Transverse colon (tissue), 4 donors: ENCODE measurements at places on chromosomes 3 and 15. TPM values are rescaled to one million over a fixed set of nuclear protein-coding genes. Genes with fewer than 3 reads are reported as not detected.

- no peaks in the 10 kb centered on the region for H3K4me1 ChIP-seq
- H3K27ac ChIP-seq = peak overlapping the region; percentile 2
- H3K27me3 ChIP-seq = no peaks in the 10 kb centered on the region
- H3K4me3 ChIP-seq = no peak overlapping the region
- no peaks in the 10 kb centered on the region for H3K36me3 ChIP-seq
Observed at GRCh38 chr3:177491296-177492032, 294.2 kb upstream of the TBL1XR1 start.

DNA sequence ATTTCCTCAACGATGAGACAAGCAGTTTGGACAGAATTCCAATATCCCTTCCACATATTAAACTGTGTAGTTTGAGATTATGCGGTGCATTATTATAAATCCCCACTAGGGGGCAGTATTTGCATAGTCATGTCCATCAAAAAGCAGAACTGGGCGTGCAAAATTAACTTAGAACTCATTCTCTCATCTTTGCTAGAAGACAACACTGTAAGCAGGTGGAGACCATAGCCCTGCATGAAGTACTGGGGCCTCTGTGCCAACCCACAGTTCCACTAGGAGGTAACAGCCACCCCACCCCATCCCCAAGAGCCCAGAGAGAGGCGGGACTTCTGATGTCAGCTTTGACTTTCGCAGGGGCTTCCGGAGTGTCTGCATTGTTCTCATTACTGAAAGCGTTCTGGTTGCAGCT lies 106.6 kb upstream of the TMC3 start:
- H3K27ac ChIP-seq = no peak overlapping the region
- no peaks in the 10 kb centered on the region for H3K36me3 ChIP-seq
- H3K4me3 ChIP-seq = no peak overlapping the region
- H3K27me3 ChIP-seq = no peaks in the 10 kb centered on the region

GRCh38 chr3:64501298-64501906 lies 186.4 kb downstream of the ADAMTS9 start:
- no peaks in the 10 kb centered on the region for H3K27me3 ChIP-seq
- H3K4me3 ChIP-seq = no peak overlapping the region
- no peaks in the 10 kb centered on the region for H3K36me3 ChIP-seq
- no peak overlapping the region for H3K27ac ChIP-seq

DNA sequence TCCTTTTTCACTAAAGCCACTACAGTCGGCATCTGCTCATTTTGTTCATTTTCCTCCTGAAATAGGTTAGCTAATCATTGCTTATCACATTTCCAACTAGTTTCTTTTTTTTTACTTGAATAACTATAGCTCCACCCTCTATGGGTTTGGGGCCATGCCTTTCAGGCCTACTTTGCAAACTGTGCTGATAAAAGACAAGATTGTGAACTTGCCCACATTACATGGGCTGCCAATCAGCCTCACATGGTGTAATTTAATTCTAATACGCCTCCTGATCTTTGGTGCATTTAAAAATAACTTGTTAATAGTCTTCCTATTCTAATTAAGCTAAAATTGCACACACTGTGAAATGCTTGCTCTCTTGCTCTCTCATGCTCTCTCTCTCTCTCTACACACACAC lies 90.5 kb downstream of the TGFBR2 start:
- no peak for DNase-seq
- H3K27ac ChIP-seq = no peak overlapping the region
- no peak overlapping the region for H3K4me3 ChIP-seq
- no peaks in the 10 kb centered on the region for H3K27me3 ChIP-seq
- H3K4me1 ChIP-seq = peaks cover 24% of the 10 kb centered on the region

GRCh38 chr15:89669941-89670340 lies 9.2 kb downstream of the PLIN1 start:
- H3K36me3 ChIP-seq = no peaks in the 10 kb centered on the region

DNA sequence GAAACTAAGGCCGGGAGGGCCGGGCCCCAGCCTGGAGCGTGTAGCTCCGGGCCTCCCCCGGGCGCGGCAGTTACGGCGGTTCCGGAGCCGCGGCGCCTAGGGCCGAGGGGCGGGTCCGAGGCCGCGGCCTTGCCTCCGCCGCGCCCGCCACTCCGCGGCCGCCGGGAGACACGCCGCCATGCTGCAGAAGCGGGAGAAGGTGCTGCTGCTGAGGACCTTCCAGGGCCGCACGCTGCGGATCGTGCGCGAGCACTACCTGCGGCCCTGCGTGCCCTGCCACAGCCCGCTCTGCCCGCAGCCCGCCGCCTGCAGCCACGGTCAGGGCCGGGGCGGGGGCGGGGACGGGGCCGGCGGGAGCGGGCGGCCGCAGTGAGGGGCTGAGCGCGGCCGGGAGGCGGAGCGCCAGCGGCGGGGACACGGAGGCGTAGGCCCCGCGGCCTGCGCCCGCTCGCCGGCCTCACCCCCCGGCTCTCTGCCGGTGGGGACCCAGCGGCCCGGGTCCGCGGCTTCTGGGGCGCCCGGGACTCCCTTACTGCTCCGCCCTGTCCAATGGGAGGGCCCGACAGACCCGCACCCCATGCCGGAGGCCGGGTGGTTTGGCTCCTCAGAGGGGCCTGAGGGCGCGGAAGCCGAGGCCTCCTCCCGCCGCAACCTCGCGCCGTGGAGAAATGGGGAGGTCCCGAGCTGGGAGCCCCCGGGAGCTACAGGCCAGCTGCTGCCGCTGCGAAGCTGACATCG lies at the start of gene DIS3L:
Gene DIS3L (plus strand): TSS at position 150 of the 738 bp plus-strand sequence. CDS start 29 bp downstream, at position 179.
- peak; percentile 75 for DNase-seq
- H3K4me3 ChIP-seq = peak within 1 kb of the TSS; percentile 75
- H3K36me3 ChIP-seq = no peaks in the 10 kb centered on the region

DNA sequence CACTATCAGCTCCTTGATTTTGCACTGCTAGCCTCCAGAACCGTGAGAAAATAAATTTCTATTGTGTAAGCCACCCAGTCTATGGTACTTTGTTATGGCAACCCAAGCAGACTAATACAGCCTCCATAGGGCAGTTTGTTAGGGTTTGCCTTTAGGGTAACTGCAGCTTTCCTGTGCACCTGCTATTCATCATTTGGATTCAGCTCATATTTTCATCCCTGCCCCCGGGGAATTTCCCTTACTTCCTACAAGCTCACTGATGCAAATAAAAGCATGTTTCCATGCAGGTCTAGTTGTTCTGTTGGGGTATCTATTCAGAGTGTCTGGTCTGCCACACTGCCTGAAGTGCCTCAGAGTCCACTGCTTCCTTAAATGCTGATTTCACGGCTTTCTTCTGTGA lies 48.6 kb upstream of the ATOSA start:
- H3K4me1 ChIP-seq = peaks cover 13% of the 10 kb centered on the region
- H3K27me3 ChIP-seq = no peaks in the 10 kb centered on the region
- H3K36me3 ChIP-seq = no peaks in the 10 kb centered on the region
- DNase-seq = no peak
- H3K27ac ChIP-seq = no peak overlapping the region

DNA sequence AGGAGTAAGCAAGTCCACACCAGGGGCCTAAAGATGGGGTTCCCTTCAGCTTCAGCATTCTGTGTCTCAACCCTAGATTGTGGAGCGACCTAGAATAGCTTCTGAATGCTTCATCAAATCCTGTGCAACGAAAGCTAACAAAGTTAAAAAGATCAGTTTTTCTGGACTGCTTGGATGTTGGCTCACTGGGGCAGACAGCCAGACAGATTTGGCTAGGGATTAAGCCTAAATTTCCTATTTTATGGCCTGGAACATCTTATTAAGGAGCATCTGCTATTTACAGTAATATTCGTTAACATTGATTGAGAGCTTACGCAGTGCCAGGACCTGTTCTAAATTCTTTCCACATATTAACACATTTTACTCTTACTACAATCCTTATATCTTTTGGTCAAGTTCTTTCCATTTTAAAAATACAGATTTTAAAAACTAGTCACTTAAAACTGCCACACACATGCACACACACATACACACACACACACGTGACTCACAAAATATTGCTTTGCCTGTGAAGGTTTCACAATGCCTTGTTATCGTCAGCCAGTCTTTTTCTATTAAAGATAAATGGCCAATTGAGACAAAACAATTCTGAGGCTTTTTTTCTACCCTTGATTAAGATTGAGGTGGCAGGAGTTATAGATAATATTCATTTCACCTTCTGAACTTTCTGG lies 173.3 kb upstream of the SNTN start:
- no peak overlapping the region for H3K27ac ChIP-seq
- DNase-seq = no peak
- no peaks in the 10 kb centered on the region for H3K27me3 ChIP-seq
- no peaks in the 10 kb centered on the region for H3K36me3 ChIP-seq
- no peaks in the 10 kb centered on the region for H3K4me1 ChIP-seq
- no peak overlapping the region for H3K4me3 ChIP-seq

- H3K4me3 ChIP-seq = no peak overlapping the region
- DNase-seq = no peak
- H3K36me3 ChIP-seq = no peaks in the 10 kb centered on the region
- H3K27me3 ChIP-seq = no peaks in the 10 kb centered on the region
- peaks cover 14% of the 10 kb centered on the region for H3K4me1 ChIP-seq
Observed at GRCh38 chr3:61829722-61830350, 268.5 kb downstream of the PTPRG start.

GRCh38 chr3:18410205-18410604 lies 14.9 kb downstream of the SATB1 start:
- H3K4me3 ChIP-seq = no peak overlapping the region
- peaks cover 12% of the 10 kb centered on the region for H3K36me3 ChIP-seq
- H3K27me3 ChIP-seq = no peaks in the 10 kb centered on the region
- no peaks in the 10 kb centered on the region for H3K4me1 ChIP-seq

- no peak for DNase-seq
- no peaks in the 10 kb centered on the region for H3K4me1 ChIP-seq
- no peaks in the 10 kb centered on the region for H3K36me3 ChIP-seq
- H3K27ac ChIP-seq = no peak overlapping the region
- no peak overlapping the region for H3K4me3 ChIP-seq
Observed at GRCh38 chr15:75314552-75315290, 21.1 kb upstream of the COMMD4 start.

DNA sequence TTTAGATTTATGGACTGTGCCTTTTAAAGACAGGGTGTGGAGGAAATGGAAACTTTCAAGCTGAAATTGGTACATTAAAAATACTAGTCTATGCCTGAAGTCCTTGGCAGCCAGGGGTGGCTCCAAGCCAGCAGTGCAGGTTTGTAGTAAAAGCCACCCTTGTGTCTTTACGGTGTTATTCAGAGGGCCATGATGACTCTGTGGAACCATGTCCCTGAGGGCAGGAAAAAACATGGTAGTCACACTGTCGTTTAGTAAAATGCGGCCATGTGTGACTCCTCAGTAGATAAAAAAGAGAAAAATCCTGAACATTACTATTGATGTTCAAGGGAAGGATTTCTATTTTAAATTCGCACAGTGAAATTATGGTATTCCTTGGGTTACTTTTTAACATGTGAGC lies 2.7 kb downstream of the FAN1 start:
- H3K36me3 ChIP-seq = no peaks in the 10 kb centered on the region
- H3K27ac ChIP-seq = peak overlapping the region; percentile 38
- peaks cover 11% of the 10 kb centered on the region for H3K4me1 ChIP-seq
- H3K27me3 ChIP-seq = no peaks in the 10 kb centered on the region
- peak; percentile 48 for DNase-seq
- H3K4me3 ChIP-seq = no peak overlapping the region

DNA sequence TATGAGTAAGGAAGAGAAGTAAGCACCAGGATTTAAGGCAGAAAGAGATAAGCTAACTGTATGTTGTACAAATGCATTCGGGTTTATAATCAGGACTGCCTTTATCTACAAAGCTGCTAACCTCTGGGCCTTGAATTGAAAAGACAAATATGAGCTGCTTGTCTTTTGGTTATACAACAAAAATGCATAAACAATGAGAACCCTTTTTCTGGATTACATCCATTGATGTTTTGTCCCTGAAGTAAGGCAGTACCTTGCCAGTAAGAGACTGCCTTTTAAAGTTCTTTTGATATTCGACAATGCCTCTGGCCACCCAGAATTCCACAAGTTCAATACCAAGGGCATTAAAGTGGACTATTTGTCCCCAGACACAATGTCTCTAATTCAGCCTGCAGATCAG lies 280.7 kb downstream of the ZNF621 start:
- no peaks in the 10 kb centered on the region for H3K36me3 ChIP-seq
- no peaks in the 10 kb centered on the region for H3K4me1 ChIP-seq
- H3K27ac ChIP-seq = no peak overlapping the region
- no peaks in the 10 kb centered on the region for H3K27me3 ChIP-seq
- H3K4me3 ChIP-seq = no peak overlapping the region

DNA sequence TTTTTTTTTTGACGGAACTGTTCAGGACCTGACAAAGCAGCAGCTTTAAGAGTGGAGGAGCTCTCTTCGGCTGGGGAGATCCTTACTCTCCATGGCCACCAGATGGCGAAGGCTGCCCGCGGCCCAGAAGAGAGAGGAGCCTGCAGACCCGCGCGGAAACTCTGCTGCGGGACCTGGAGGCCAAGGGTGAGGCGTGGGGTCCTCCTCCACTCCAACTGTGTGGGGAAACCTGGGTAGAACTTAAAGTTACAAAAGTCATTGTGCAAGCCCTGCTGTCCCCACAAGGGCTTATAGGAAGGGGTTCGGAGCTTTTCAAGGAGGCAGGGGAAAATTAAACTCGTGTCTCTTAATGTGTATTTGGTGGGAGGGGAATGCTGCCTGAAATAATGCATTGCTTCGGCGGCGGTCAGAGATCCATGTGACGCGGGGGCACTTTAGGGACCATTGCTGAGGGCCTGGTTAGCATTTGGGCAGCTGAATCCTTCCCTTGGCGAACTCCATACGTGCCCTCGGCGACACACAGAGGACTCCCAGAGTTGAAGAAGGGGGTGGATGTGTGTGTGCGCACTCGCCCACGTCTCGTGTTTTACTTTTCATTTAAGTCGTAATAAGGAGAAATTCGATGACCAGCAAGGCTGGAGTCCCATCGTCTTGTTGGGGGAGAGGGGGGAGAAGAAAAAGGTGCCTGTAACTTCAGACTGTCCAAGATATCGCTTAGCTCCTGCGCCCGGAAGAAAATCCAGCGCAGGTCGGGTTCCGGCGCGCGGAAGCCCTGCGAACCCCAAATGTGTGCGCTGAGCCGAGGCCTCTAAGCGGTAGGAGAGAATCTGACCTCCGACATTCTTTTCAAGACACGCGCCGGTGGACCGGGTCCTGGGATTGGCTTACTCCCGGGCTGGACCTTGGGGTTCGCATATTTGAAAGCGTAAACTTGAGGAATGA lies 9.7 kb downstream of the EOMES start:
- peak; percentile 77 for DNase-seq
- peak overlapping the region; percentile 17 for H3K27ac ChIP-seq
- no peaks in the 10 kb centered on the region for H3K36me3 ChIP-seq

- no peak for DNase-seq
- peaks cover 3% of the 10 kb centered on the region for H3K27me3 ChIP-seq
- no peak overlapping the region for H3K27ac ChIP-seq
Observed at GRCh38 chr15:23436421-23436820, 10.6 kb downstream of the GOLGA6L2 start.

GRCh38 chr3:39136533-39137434 lies 16.6 kb downstream of the CSRNP1 start:
- no peak for DNase-seq
- H3K4me1 ChIP-seq = peaks cover 32% of the 10 kb centered on the region
- no peak overlapping the region for H3K4me3 ChIP-seq
- H3K27me3 ChIP-seq = no peaks in the 10 kb centered on the region
- H3K36me3 ChIP-seq = no peaks in the 10 kb centered on the region

ERICH6 gene
- not detected for total RNA-seq

LOXL1 gene
- not detected for total RNA-seq

COL6A5 gene
- total RNA-seq = not detected

RBPMS2 gene
- 17.7 TPM for total RNA-seq

TMEM108 gene
- total RNA-seq = 1.4 TPM
